ENCODE measurements at places on chromosomes 5 and 9.

DNA sequence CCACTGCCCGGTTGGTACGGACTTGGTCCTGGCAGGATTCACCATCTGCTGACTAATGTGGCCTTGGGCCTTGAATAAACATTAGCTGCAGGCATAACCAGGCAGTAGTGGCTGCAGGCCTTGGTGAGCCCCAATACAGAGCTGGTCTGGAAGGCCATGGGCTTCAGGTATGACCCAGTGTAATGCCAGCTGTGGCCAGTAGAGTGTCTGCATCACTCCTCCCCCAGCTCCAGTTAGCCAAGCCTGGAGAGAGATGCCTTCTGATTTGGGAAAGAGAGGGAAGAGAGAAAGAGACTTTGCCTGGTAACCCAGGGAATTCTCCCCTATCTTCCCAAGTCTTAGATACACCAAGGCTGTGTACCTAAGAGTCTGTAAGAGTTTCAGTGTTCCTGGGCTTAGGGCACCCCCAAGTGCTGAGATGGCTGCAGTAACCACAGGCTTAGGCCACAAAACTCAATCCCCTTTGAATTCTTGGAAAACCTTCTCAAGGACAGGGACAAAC, 5.6 kb upstream of the C5 start:
- no peak for DNase-seq

DNA sequence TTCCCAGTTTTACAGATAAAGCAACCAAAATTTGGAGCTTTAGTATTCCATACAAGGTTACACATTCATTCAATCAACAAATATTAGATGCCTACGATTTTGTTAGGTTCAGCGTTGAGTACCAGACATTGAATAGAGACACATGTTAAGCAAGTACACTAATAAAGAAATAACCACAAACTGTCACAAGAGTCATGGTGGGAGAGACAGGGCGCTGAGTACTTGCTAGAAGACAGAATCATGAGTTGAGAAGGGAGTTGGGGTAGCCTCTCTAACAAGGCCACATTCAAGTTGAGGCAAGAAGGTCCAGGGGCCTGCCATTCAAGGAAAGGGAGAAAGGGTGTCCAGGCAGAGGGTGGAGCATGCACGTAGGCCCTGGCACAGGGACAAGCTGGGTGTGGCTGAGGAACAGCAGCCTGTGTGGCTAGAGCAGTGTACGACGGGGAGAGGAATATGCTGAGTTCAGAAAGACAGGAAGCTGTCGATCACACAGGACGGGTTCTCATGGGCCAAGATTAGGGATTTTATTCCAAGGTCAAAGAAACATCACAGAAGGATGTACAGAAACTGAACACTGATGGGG, 17.0 kb downstream of the CDK5RAP2 start:
- no peak for DNase-seq

GRCh38 chr5:24368115-24368514, 276.7 kb downstream of the CDH10 start:
- no peak for DNase-seq

DNA sequence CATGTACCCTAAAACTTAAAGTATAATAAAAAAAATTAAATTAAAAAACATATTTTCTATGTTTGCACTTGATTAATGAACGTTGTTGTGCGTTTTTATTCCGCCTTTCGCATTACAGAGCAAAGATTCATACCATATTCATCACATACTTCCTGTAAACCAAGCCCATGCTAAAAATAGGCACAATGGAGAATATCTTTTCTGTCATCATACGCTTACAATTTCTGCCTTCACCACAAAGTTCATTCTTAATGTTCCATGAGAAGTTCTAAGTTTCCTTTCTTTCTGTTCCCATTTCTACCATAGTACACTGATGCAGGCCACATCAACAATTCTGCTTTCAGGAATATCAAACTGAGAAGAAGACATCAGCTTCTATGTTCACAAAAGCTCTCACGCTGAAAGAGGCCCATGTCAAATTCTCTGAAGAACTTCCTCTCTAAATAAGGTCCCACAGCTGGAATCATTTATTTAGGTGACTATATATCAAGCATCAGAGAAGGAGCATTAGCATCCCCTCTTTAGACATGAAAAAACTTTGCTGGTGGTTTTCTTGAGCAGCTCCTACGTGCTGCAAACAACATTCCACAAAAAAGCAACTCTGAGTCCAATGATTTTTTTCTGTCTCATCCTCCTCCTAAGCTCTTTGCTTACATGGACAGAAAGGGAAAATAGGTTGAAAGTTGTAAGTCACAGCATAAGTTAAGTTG, 456.4 kb downstream of the CDH10 start:
- no peak for DNase-seq

GRCh38 chr9:136787690-136788400, 3.3 kb upstream of the TMEM141 start:
- DNase-seq: peak; percentile 73

DNA sequence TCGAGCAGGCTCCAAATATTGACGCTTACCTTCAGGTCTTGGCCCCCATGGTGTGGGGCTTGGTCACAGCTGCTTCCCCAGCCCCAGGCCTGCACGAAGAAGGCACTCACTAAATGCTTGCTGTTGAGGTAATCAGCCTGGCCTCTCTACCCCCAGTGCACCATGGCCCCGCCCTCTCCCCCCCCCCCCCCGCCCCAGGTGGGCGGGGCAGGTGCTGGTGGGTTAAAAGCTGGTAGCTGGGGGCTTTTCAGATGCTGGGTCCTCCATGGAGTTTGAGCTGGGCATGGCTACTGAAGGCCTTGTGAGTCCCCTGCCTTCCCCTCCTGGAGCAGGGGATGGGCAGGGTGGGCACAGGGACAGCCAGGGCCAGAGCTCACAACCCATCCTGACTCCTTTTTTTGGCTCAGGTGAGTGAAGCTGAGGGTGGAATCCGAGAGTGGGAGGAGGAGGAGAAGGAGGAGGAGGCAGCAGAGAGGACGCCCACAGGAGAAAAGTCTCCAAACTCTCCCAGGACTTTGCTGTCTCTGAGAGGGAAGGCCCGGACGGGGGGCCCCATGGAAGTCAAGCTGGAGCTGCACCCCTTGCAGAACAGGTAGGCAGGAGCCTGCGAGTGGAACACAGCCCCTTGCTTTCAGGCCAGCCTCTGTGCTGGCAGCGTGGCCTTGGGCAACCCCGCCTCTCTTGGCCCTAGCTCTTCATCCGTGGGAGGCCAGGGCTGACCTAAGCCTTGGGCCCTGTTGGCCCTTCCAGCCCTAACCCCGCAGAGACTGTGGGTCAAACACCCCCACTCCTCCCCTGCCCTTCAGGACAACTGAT, 4.4 kb upstream of the TSPAN17 start:
- DNase-seq: no peak

DNA sequence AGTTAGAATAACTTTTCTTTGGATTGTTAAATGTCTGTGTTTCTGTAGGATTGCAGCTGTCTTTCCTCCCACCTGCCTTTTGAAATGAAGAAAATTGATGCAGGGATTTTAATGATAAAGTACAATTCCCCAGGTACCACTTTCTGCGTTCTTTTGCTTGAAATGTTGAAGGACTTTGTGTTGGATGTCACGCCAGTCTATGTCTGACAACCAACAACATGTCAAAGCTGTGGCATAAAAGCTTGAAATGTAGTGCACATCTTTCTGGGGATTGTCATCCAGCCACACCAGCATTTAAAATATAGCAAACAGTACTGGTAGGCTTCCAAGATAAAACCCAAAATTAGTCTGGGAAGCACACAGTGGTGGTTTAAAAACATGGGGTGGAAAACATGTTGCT, 381.4 kb downstream of the TMEM161B start:
- DNase-seq: no peak

DNA sequence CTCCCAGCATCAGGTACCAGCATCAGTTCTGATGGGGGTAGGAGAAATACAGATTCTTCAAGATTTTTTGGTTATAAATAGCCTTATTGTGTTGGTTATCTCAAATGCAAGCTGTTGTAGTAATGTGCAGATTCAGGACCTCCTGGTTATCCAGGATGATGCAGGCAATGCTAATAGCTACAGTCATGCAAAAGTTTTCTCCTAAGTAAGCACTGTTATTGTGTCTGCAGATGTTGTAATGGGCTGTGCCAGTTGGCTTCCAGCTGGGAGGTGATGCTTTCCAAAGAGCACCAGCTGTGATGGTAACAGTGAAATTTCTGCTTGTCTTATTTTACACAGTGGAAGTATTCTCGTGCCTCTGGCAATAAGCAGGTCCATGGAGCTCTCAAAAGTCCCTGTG, 719.2 kb upstream of the CTNND2 start:
- DNase-seq: no peak

- DNase-seq: no peak
Observed at GRCh38 chr5:89281766-89282553, 399.0 kb upstream of the MEF2C start.

DNA sequence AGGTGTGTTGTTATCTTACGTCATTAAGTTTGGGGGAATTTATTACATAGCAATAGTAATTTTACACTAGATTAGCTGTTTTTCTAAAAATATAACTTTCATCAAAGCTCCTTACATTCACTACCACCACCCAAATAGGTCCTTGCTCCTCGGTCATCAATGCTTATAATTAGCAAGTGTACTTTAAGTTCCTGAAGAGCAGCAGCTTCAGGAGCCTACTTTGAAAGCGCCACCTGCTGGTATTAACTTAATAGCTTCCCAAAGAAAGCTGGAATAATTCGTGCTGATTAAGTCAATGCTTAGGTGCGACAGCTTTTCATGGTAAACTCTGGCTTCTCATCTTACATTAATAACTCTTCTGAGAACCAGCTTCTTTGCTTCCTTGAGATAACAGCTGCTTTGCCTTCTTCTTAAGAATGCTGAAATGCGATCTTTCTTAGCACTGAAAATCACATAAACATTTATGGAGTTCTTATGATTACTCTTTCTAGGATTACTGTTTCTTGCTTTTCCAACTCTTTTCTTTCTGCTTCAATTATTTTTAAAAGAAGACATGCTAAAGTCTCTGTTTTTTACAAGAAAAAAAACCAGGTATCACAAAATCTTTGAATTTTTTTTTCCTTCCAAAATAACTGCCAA, 10.0 kb upstream of the C5 start:
- no peak for DNase-seq

GRCh38 chr5:97534166-97534565, 351.1 kb upstream of the RIOK2 start:
- no peak for DNase-seq

DNA sequence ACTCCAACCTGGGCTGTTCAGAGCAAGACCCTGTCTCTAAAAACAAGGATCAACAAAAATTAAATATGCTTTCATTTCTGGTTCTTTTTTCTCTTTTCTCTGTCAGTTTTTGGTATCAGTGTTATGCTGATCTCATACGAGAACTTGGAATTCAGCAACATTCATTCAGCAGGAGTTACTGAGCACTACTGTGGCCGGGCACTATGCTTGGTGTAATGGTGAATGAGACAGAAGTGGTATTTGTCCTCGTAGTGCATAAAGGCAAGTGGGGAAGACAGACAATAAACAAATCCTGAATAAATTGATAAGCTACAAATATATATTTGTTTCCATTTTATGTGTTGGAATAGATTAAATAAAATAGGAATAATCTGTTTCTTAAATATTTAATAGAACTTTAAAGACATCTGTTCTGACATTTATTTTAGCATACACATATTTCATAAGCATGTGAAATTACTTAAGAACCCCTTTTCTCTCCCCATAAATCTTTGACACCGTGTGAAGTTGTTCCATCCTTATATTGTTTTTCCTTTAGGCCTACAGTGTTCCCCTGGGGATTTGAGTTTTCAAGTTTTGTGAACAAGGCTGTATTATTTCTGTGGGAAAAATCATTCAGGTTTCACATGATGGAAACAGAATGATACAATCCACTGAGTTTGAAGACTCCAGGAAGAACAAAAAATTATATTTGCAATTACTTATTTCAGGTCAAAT, 24.6 kb downstream of the UBAP1 start:
- DNase-seq: no peak

- DNase-seq: no peak
Observed at GRCh38 chr5:180128671-180129261, 57.2 kb upstream of the RNF130 start.

DNA sequence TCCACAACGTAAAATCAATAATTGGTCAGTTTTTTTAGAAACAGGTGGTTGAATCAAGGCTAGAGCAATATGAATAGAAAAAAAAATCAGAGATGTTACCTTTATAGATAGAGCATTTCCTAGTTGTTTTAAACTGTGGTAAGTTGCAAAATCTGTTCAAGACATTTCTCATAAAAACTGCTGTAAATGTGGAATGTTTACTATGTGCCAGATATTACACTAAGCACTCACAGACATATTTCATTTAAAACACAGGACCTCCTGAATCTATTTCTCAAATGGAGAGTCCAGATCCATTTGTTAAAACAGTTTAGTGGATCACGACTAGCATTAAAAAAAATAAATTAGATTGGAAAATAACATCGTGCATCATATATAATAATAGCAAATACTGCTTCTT, 570.0 kb upstream of the ZNF608 start:
- no peak for DNase-seq

DNA sequence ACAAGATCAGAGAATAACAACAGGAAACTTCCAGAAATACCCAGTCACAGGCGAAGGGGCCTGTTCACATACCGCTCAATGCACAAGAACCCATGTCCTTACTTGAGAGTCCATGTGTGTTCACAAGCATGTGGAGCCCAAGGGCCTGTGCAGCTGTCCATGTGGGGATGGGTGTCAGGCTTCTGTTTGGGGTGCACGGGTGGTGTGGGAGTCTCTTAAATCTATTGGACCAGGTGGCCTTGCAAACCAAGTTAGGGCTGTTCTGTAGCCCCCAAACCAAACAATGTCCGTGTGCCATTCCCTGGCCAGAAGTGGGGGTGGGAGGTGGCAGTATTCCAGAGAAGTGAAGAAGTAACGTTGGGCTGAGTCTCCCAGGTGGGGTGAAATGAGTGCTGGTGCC, 222.3 kb downstream of the PBX3 start:
- no peak for DNase-seq

DNA sequence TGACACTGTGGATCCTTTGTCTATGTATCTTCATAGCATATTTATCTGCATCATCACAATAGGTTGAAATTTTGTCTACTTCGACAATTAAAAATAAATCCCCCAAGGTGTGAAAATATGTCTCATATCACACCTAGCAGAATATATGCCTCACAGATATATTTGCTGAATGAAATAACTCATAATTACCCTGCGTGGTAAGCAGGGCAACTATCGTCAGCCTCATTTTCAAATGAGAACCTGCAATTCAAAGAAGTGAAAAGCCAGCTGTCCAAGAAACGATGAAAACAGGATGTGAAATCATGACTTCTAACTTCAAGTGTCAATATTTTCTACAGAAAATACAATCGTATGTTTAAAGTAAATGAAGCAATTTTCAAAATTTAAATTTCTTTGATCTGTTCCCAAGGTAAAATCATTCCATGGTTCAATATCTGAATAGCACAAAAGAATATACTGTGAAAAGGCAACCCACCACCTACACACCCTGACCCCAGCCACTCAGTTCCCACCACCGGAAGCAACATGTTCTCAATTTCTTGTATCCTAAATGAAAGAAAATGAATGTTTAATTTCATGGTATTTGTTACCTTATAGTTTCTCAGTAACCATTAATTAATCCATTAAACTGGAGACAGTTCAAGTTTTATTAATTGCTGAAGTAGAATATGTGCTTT, 57.1 kb downstream of the TBCA start:
- DNase-seq: no peak

- DNase-seq: no peak
Observed at GRCh38 chr5:84303315-84303714, 81.4 kb downstream of the EDIL3 start.

GRCh38 chr5:19739671-19740070, 248.3 kb downstream of the CDH18 start:
- DNase-seq: no peak
